ENCODE measurements at places on chromosomes 16 and 17. TPM values are rescaled to one million over a fixed set of nuclear protein-coding genes. Genes with fewer than 3 reads are reported as not detected.

DNA sequence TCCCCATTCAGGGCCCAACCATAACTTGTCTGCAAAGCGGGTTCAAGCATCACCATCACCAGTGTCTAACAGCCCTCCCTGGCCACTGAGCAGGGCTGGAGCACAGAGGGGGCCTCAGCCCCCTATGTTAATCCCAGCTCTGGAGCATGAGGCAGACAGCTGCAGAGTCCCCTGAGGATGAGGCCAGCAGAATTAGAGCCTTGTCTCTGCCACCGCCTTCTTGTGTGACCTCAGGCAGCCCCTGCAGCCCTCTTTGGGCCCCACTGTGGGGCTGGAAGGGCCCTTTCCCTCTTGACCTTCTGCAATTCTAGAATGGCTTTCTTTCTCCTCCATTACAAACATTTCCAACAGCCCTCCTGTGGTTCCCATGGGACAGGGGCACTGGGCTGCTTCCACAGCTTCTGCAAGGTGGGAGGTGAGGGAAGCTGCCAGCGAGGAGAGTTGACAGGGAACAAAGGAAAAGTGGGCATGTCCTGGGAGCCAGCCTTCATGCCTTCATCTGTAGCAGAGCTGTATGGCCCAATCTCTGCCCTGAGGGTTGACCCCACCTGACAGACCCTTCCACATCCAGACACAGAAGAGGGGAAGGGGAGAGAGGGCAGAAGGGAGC is 65.7 kb downstream of the TMEM132E start:
- no peak for DNase-seq

DNA sequence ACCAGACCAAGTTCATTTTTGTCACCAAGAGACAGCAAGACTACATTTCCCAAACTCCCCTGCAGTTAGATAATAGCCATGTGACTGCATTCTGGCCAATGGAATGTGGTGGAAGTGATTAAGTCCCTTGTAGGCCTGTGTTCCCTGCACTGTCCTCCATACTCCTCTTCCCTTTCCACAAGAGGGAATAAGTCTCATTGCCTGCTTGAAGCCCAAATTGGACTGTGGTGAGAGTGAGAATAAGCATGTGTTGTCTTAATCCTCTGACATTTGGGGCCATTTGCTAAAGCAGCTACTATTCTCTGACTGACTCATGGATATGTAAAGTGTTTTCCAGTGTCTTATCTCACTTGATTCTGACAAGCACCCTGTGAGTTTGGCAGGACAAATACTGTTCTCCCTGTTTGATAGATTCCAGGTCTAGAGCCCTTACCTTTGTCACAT is 20.7 kb downstream of the PIK3R6 start:
- no peak for DNase-seq

GRCh38 chr17:74923538-74924249 is 379 bp upstream of the OTOP2 start:
- peak; percentile 84 for DNase-seq

- DNase-seq = peak; percentile 95
Measured at GRCh38 chr16:89922884-89923639, at the start of gene TUBB3. Gene TUBB3 (plus strand): TSS chr16:89923342. CDS start chr16:89923402, 60 bp downstream.

DNA sequence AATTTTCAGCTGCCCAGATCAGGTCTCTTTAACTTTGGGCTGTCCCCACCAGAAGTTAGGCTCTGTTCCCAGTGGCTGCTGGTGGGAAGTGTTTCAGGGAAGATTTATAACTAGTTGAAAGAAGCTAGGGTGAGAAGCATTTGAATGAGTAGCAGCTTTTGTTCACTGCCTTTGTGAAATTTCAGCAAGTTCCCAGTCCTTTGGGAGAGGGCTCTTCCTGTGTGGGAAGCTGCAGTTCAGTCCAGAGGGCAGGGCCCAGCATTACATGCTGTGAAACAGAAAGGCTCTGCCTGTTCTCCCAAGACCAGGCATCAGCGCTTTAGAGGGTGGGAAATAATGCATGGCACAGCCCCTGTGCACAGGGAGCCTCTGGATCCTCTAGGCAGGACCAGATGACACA is 17.8 kb downstream of the PROCA1 start:
- no peak for DNase-seq

- DNase-seq = no peak
Measured at GRCh38 chr17:32350666-32351418, 885 bp downstream of the ZNF207 start.

Gene FHOD1
- total RNA-seq = 18.8 TPM
